ENCODE measurements at places on chromosomes 12 and 14. TPM values are rescaled to one million over a fixed set of nuclear protein-coding genes. Genes with fewer than 3 reads are reported as not detected.

Gene PTGES3
- total RNA-seq, result 110 TPM

Gene NEDD1
- 25.4 TPM for total RNA-seq

Gene LYZ
- total RNA-seq, result not detected

Gene OAS1
- not detected for total RNA-seq
